ENCODE measurements at places on chromosomes 11 and 22.
A peak's percentile ranks its signal among the peaks of the same experiment; 100 is the strongest.

DNA sequence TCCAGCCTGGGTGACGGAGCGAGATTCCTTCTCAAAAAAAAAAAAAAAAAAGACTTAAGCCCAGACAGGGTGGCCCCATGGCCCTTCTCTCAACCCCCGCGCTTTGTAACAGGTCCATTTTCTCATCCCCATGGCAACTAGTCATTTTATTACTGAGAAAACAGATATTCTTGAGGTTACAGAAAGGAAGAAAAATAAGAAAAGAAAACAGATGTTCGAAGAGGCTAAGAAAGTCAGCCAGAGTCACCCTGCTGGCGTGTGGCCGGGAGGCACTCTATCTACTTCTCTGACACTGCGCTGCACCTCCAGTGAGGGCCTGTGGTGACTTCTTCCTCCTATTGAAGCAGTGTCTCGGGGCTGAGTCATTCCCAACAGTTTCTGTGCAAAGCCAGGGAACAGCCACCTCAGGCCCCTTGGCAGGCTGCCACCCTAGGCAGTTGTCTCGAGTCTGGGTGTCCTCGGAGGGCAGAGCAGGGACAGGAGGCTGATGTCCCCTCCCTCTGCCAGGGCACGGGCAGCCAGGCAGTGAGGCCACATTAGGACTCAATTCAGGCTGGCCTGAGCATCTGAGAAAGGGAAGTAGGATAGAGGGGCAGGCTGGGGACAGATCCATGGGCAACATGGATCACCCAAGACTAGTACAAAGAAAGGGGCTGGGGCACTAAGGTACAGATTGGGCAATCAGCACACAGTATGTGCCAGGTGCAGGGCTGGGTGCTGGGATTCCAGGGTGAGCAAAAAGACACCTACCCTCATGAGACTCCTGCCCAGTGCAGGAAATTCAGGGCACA lies 16.4 kb upstream of the SYVN1 start:
- H3K27me3 ChIP-seq = no peaks in the 10 kb centered on the region
- DNase-seq = no peak
- H3K4me3 ChIP-seq = no peak overlapping the region
- no peaks in the 10 kb centered on the region for H3K36me3 ChIP-seq
- H3K27ac ChIP-seq = no peak overlapping the region

- no peak for DNase-seq
- H3K27me3 ChIP-seq = peaks cover 45% of the 10 kb centered on the region
- peaks cover 9% of the 10 kb centered on the region for H3K4me1 ChIP-seq
- H3K4me3 ChIP-seq = no peak overlapping the region
Measured at GRCh38 chr11:66877588-66878385, 20.9 kb downstream of the LRFN4 start.

DNA sequence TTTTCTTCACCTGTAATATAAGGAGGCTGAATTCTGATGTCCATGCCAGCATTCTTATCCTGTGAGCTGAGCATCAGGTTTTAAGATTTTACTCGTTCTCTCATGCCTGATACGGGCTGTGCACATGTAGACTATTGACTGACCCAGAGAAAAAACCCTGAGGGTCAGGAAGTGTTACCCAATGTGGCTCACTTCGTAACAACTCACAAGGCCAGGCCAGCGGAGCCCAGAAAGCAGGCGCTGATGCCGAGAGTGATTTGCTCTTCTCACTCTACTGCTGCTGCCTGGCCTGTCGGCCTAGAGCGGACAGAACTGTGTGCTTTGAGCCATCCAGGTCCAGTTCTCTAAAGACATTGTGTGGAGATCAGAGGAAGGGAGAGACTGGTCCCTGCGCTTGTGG lies 10.8 kb downstream of the THYN1 start:
- no peak for DNase-seq
- H3K27me3 ChIP-seq = no peaks in the 10 kb centered on the region
- no peak overlapping the region for H3K4me3 ChIP-seq
- H3K4me1 ChIP-seq = no peaks in the 10 kb centered on the region
- no peaks in the 10 kb centered on the region for H3K36me3 ChIP-seq

- DNase-seq = no peak
- H3K27ac ChIP-seq = no peak within 1 kb of the TSS
- no peaks in the 10 kb centered on the region for H3K4me1 ChIP-seq
- H3K27me3 ChIP-seq = no peaks in the 10 kb centered on the region
- H3K4me3 ChIP-seq = no peak within 1 kb of the TSS
Measured at GRCh38 chr11:64971421-64972233, at the start of gene MAJIN. TSS of gene MAJIN (minus strand) at chr11:64972108. CDS start at chr11:64959405, 12,703 bp downstream.

DNA sequence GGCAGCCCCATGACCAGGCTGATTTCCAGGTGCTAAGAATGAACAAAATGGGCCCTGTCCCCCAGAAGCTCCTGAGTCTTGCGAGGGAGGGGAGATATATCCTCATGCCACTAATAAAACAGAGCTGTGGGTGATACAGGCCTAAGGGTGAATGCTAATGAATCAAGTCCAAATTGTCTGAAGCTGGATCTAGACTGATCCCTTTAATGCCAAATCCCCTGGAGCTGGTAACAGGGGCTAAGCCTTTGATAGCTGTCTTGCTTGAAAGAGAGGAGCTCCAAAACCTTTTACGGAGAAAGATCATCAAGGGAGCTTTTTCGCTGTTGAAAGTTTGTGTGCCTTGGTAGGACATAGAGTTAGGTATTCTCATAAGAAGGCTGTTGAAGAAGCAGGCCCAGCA lies 79.7 kb downstream of the PPFIBP2 start:
- no peak for DNase-seq
- no peaks in the 10 kb centered on the region for H3K27me3 ChIP-seq
- no peak overlapping the region for H3K4me3 ChIP-seq

DNA sequence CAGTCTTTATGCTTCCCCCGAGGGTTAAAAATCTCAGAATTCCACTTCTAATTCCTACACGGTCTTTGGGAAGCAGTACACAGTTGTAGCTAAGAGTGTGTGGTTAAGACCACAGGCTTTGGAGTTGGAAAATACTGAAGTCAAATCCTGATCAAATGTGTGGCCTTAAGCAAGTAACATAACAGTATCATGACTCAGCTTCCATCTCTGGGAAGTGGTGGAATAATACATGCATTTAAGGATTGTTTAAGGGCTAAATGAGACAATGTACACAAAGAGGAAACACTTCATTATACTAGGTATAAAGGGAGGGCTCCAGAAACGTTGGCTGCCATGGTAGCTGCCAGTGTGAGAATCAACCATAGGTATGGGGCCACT lies 71.5 kb downstream of the FAT3 start:
- no peaks in the 10 kb centered on the region for H3K27me3 ChIP-seq
- no peak overlapping the region for H3K4me3 ChIP-seq
- H3K4me1 ChIP-seq = no peaks in the 10 kb centered on the region
- H3K36me3 ChIP-seq = no peaks in the 10 kb centered on the region
- H3K27ac ChIP-seq = no peak overlapping the region
- no peak for DNase-seq

GRCh38 chr11:61967924-61968757 lies 707 bp upstream of the FTH1 start:
- no peaks in the 10 kb centered on the region for H3K27me3 ChIP-seq
- H3K36me3 ChIP-seq = no peaks in the 10 kb centered on the region
- peak overlapping the region; percentile 66 for H3K27ac ChIP-seq
- H3K4me1 ChIP-seq = peaks cover 29% of the 10 kb centered on the region
- H3K4me3 ChIP-seq = peak overlapping the region; percentile 83

Measured in MM.1S (cell line).